ENCODE measurements at places on chromosomes 5 and 9.

GRCh38 chr5:204462-204861, 13.2 kb downstream of the LRRC14B start:
- no peak for DNase-seq

DNA sequence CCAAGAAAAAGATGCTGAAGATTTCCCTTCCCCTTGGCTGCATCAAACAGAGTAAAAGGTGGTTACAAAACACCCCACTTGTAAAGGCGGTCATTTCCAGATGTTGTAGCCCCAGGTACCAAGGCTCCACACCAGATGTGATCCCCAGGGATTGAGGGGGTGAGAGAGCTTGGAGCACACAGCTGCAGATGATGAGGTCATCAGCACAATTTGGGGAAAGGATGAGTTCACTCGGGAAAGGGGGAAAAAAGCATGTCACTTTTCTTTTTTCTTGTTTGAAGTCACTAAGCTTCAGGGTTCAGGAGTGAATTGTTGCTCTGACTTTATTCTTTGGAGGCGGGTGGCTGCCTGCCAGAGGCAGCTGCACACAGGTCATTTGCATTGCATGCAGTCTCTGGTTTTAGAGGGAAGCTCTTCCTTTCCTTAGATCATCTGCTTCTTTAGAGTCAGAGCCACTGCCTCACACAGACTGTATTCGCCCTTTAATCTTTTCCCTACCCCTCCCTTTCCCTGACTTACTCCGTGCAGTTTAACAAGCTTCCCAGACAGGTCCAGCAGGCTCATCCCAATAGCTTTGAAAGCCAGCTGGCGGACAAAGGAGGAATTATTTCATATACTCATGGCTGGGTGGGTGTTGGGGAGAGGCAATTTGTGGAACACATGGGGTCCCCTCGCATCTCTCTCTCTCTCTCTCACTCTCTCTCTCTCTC, 409.3 kb upstream of the SLC24A2 start:
- DNase-seq, result no peak

DNA sequence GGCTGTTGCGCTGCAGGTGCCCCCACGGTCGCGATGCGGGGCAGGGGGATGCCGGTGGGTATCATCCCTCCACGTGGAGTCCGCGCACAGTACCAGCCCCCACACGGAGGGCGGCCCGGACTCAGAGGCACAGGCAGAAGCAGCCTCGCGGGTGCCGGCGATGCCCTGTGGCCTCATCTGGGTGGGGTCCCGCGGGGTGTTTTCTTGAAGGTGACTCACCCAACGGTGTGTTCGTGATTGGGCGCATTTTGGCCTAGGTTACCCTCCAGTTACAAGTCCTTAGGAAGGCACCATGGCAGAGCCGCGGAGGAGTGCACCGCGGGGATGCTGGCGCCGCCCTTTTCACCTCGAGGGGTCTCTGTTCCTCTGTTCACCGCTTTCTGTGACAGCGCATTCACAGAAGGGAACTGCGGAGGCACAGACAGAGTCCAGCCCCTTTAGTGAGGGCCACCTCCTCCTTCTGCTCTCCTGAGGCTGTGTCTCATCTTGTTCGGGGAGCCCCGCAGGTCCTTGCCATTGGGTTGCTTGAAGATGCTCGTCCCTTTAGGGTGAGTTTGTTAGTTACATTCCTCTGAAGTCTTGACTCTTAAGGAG, 21.6 kb upstream of the EXOC3 start:
- no peak for DNase-seq

GRCh38 chr5:43065387-43065947, 25.3 kb upstream of the ANXA2R start:
- DNase-seq, result no peak

- no peak for DNase-seq
Measured at GRCh38 chr5:41432481-41433253, 77.7 kb downstream of the PLCXD3 start.

DNA sequence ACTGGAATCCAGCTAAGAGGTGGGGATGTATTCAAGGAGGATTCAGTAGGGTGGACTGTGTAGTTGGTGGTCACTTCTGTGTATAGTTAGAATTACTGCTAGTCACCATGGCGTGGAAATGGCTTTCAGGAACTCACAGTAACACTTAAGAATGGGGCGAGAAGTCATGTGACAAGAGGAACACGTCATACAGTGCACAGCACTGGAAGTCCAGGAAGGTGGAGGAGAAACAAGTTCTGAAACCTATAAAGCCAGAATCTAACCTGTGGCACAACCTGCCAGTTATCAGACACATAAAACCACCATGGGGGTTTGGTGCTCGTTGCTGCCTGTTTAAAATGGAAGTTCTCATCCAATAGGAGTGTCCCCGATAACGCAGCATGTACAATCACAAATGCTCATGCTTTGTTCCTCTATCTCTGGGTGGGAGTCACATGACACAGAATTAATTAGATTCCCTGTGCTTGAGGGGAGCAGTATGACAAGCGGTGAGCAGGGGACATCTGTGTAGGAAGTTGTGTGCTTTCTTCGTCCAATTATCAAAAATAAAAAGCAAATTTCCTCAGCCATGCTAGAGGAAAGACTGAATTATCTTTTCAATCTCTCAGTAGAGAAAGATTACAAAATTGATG, 193.0 kb downstream of the SPOCK1 start:
- DNase-seq, result no peak

DNA sequence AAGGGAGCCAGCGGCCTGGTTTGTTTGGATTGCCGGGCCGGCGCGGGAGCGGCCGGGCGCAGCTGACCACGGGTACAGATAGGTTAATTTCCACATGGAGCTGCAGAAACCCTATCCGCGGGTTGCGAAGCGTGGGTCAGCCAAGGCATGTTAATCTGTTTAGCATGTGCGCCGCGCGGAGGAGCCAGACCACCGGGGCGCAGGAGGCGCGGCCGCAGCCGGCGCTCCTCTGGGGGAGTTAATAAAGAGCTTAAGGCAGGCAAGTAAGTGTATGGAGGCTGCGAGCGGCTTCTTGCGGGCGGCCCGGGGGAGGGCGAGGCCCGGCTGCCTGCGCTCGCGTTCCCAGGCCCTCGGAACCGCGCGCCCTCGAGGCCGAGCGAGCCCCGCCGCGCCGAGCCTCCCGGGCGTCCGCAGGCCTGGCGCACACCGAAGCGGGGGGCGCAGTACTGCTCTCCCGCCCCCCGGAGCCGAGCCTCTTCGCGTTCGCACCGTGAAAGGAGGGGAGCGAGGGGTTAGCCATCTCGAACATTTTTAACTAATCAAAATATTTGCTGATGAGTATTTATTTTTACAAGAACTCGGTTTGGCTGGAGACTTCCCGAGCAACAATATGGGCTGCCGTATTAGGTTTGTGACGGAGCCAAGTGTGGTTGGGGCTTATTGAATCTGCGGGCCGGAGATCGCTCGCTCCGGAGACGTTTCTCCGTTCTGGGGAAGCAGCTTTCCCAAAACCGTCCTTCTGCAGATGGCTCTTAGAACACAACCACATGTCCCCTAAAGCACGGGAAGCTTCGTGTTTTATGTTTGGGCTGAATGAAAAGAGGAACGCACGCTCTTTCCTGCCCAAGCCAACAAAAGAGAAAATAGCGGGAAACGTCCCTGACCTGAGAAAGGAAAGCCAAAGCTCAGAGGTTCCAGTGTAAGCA, 28.8 kb downstream of the FOXD1 start:
- no peak for DNase-seq

DNA sequence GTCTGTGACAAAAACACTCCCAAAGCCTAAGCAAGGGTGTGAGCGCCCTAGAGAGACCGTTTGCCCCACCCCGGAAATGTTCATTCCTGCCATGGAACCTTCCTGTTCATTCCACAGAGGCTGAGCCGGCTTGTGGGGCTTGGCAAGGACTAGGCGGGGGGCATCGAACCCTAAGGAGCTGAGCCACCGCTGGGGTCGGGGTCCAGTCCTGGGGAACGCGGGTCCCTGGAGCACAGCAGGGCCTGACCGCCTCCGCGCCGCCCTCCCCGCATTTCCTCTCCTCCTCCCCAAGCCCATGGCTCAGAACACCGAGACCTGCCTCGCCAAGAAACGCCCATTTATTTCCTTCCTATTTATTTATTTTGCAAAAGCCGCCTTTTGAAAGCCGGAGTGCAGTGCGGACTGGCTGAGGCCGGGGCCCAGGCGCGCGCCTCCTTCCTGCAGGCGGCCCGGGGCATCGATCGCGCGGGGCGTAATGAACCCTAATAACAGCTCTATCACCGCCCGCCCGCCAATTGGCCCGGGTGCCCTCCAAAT, 228.9 kb upstream of the IRX4 start:
- no peak for DNase-seq

DNA sequence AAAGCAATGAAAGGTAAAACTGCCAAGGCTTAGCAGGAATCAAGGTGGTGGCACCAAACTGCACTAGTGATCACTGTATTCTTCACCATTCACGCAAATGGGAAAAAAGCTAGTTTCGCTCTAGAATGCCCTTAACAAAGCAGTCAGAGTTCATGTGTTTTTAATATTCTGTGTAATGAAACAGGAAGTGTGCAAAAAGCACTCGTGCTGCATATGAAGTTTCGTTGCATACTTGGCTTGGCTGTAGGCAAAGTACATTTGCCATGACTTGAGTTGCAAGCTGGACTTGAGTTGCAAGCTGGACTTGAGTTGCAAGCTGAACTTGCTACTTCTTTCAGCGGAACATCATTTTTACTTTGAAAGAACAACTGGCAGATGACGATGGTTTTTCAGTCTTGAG, 55.4 kb downstream of the FOXI1 start:
- no peak for DNase-seq

DNA sequence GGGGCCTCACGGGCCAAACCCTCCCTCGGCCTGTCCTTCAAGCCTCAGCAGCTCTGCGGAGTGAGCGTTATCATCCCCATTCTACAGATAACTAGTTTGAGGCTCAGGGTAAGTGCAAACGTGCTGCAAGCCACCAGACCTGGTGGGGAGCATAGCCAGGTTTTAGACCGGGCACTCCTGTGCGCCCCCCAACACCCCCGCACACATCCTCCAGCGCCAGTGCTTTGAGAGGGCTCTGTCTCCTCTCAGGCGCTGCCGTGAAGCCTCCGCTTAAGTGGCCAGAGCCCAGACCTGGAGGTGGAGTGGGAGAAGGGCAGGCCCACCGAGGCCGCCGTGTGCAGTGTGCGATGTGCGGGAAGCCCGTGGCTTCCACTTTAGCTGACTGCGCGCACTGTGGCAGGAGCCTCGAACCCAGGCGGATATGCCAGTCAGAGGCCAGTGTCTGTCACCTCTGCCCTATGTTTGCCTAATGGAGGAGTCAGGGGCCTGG, 1.6 kb upstream of the MGAT1 start:
- DNase-seq, result no peak

Measured in right renal pelvis (tissue), 4 donors.